ENCODE measurements at places on chromosomes 13 and 19. TPM values are rescaled to one million over a fixed set of nuclear protein-coding genes. Genes with fewer than 3 reads are reported as not detected.

The MIDN gene
- total RNA-seq = 11.2 TPM

The CACNG6 gene
- total RNA-seq = 8.7 TPM

The KLK1 gene
- not detected for total RNA-seq

The PLEKHG2 gene
- 25.9 TPM for total RNA-seq

The CASP14 gene
- not detected for total RNA-seq

The S1PR5 gene
- 1.9 TPM for total RNA-seq

The MIR17HG gene
- 27.4 TPM for total RNA-seq
